GM12878 (cell line): ENCODE measurements at places on chromosomes 1 and 21. TPM values are rescaled to one million over a fixed set of nuclear protein-coding genes. Genes with fewer than 3 reads are reported as not detected.

DNA sequence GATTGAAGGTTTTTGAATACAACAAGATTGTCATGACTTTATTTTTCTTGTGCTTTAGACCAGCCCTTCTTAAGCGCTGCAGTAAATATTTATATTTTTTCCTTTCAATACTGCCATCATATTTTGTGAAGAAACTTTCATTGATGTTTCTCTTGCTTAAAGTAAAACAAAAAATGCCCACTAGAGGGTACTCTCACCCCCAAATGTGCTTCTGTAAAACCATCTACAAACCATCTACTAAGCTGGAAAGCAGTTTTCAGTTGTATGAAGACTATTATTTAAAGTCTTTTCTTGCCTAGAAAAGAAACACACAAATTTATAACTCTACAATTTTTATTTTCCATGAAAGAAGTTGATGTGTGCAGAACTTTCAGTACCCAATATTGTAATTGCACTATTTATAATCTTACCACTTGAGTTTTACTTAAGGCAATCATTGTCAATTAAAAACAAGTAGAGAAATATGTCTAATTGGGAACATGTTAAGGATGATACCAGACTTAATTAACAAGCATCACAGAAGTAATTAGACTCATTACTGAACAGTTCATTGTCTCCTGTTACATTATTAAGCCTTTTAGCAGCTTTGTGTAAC lies 10.7 kb downstream of the LEPR start:
- no peaks in the 10 kb centered on the region for H3K27me3 ChIP-seq
- H3K27ac ChIP-seq, result no peak overlapping the region
- DNase-seq, result no peak
- no peak overlapping the region for H3K4me3 ChIP-seq
- H3K36me3 ChIP-seq, result peaks cover 18% of the 10 kb centered on the region

The C4BPA gene
- 0.21 and 0.31 TPM in 2 replicates for total RNA-seq

- H3K27ac ChIP-seq, result no peak overlapping the region
- H3K36me3 ChIP-seq, result no peaks in the 10 kb centered on the region
- H3K27me3 ChIP-seq, result no peaks in the 10 kb centered on the region
- no peak for DNase-seq
- peaks cover 17% of the 10 kb centered on the region for H3K4me1 ChIP-seq
Measured at GRCh38 chr1:162625679-162626078, 6.6 kb upstream of the DDR2 start.

DNA sequence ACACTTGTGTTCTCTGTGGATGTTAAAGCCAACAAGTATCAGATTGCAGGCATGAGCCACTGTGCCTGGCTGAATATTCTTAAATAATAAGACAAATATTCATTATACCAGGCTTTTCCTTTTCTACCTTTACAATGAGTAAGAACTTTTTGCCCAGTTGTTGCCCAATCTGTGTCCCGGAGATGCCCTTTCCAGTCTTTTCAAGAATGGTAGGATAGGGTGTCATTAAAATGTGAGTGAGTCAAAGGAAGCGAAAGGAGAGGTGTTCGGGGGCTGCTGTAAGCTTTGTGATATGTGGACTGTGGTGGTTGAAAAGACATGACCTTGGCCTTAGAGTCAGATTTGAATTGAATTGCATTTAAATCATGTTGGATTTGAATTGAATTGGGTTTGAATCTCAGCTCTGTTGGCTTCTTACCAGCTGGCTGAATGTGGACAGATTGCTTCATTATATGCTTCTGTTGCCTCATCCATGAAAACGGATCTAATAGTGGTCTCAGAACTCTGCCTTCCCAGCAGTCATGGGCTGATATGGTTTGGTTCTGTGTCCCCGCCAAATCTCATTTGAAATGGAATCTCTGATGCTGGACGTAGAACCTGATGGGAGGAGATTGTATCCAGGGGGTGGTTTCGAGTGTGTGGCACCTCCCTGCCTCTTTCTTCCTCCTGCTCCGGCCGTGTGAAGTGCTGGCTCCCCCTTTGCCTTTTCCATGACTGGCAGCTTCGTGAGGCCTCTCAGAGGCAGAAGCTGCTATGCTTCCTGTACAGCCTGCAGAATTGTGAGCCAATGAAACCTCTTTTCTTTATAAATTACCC lies 22.7 kb upstream of the AADACL3 start:
- H3K4me3 ChIP-seq, result no peak overlapping the region
- H3K4me1 ChIP-seq, result no peaks in the 10 kb centered on the region
- no peak for DNase-seq
- H3K27ac ChIP-seq, result no peak overlapping the region
- H3K27me3 ChIP-seq, result no peaks in the 10 kb centered on the region; the same call in 1 of the 2 replicates

DNA sequence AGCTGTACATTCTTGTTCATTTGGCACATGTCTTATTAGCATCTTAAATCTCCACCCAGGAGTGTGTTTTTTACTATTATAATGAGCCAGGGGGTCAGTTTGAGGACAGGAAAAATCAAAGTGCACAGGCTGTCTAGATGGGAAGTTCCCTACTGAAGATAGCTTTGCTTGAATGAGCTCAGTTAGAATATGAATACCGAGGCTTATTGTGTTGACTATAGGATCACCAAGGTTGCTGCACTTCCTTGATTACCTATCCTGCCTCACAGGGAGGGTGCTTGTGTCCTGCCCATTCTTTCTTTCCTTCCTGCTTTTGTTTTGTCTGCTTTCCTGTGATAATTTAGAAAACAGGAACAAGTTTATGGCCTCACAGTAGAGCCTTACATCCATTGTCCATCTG lies 16.3 kb downstream of the PHGDH start:
- no peak overlapping the region for H3K4me3 ChIP-seq
- H3K4me1 ChIP-seq, result no peaks in the 10 kb centered on the region
- DNase-seq, result no peak
- peaks cover 2% of the 10 kb centered on the region; the same call in 1 of the 2 replicates for H3K36me3 ChIP-seq
- no peak overlapping the region for H3K27ac ChIP-seq

- no peaks in the 10 kb centered on the region for H3K36me3 ChIP-seq
- no peak overlapping the region for H3K27ac ChIP-seq
- H3K4me3 ChIP-seq, result no peak overlapping the region
- H3K4me1 ChIP-seq, result no peaks in the 10 kb centered on the region; the same call in 1 of the 2 replicates
Measured at GRCh38 chr21:45064618-45065399, 9.6 kb upstream of the ADARB1 start.

DNA sequence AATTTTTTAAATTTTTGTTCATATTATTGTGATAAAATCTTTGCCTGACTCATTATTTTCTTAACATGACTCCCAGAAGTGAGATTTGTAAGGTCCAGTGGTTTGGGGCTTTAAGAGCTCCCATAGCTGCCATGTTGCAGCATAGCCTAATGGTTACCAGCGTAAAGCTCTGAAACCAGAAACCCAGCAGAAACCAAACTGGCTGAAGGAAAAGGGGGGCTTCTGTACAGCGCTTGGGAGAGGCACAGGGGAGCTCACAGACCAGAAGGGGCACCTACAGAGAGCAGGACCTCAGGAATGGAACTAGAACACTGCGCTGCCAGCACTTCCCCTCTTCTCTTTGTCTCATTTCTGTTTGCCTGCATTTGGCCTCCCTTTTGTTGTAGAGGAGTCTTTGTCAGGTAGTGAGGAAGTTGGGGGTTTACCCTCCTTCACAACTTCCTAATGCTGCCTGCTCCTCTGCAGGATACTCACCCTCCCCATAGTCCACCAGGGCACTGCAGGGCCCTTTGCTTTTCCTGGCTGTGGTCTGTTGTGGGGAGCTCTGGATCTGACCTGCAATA lies 2.6 kb upstream of the PYCR2 start:
- no peak for DNase-seq
- no peaks in the 10 kb centered on the region for H3K27me3 ChIP-seq
- H3K4me1 ChIP-seq, result peaks cover 3% of the 10 kb centered on the region; the same call in 1 of the 2 replicates
- H3K36me3 ChIP-seq, result no peaks in the 10 kb centered on the region
- no peak overlapping the region for H3K4me3 ChIP-seq

- H3K4me1 ChIP-seq, result no peaks in the 10 kb centered on the region; the same call in 1 of the 2 replicates
- no peak overlapping the region for H3K27ac ChIP-seq
- no peaks in the 10 kb centered on the region for H3K36me3 ChIP-seq
- no peak overlapping the region for H3K4me3 ChIP-seq
Measured at GRCh38 chr1:162568802-162569201, 7.3 kb downstream of the UAP1 start.

DNA sequence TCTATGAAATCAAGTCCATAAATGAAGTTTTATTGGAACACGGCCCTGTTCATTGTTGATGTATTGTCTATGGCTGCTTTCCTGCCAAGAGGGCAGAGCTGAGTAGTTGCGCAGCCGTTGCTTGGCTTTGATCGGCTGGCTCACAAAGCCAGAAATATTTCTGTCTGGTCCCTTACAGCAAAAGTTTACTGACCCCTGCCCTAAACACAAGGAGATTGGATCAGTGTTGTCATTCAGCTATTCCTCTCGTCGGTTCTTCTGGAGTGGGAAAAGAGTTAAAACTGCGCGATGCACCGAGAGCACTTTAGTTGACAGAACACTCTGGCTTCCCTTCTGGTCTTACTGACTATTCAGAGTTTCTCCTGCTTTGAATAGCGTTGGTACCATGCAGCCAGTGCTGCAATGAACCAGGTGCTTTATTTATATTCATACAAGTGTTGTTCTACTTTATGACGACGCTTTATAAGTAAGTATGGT lies 868 bp downstream of the ZBTB40 start:
- peak; percentile 9 for DNase-seq
- H3K27me3 ChIP-seq, result no peaks in the 10 kb centered on the region
- H3K4me1 ChIP-seq, result no peaks in the 10 kb centered on the region
- H3K36me3 ChIP-seq, result no peaks in the 10 kb centered on the region
- peak overlapping the region; percentile 54 for H3K27ac ChIP-seq

GRCh38 chr1:39360731-39361130 lies 130.7 kb upstream of the BMP8A start:
- H3K4me1 ChIP-seq, result no peaks in the 10 kb centered on the region
- H3K36me3 ChIP-seq, result peaks cover 39% of the 10 kb centered on the region
- no peak overlapping the region for H3K4me3 ChIP-seq
- DNase-seq, result no peak

DNA sequence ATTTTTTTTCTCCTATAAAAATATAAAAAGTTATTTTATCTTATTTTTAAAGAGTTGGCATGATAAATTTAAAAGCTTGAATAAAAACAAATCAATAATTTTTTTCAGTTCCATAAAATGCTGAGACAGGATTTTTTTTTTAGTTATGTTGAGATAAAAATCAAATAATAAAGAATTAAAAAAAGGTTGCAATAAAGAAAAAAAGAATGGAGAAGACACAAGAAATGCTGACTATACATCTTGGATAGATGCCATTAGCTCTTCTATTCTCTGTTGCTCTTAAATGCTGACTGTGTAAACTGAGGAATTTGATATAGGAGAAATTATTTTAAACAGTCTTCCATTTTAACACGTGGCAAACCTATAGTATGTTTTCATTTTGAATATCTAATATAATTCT lies 2298.5 kb downstream of the MRPL39 start:
- no peaks in the 10 kb centered on the region for H3K4me1 ChIP-seq
- H3K36me3 ChIP-seq, result no peaks in the 10 kb centered on the region
- no peaks in the 10 kb centered on the region for H3K27me3 ChIP-seq
- DNase-seq, result no peak

GRCh38 chr1:154198756-154199562 lies 7.1 kb upstream of the TPM3 start:
- no peak overlapping the region for H3K4me3 ChIP-seq
- no peak for DNase-seq
- no peaks in the 10 kb centered on the region for H3K27me3 ChIP-seq

The DYNLT4 gene
- total RNA-seq, result 0.28 and 0.45 TPM in 2 replicates

DNA sequence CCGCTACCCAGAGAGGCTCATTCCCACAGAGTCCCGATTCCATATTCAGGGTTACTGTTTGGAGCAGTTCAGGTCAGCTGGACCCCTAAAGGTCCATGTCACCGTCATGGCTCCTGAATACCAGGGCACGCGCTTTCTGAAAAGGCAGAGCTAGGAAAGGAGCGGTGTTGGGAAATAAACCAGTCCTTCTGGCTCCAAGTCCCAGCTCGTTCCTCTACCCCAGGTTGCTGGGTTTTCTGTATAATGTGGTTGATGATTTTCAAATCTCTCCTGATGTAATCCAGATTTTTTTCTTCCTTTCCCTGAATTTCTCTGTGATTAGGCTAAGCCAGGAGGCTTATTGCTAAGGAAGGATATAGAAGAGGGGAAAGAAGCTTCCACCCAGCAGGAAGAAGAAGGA lies 14.0 kb upstream of the PKP1 start:
- no peaks in the 10 kb centered on the region for H3K4me1 ChIP-seq
- H3K4me3 ChIP-seq, result no peak overlapping the region
- no peak for DNase-seq
- no peaks in the 10 kb centered on the region for H3K36me3 ChIP-seq

The OSCP1 gene
- 1.5 and 3.1 TPM in 2 replicates for total RNA-seq

- no peaks in the 10 kb centered on the region for H3K27me3 ChIP-seq
- H3K27ac ChIP-seq, result no peak overlapping the region
- H3K4me1 ChIP-seq, result peaks cover 16% of the 10 kb centered on the region
- no peak for DNase-seq
- peaks cover 10% of the 10 kb centered on the region for H3K36me3 ChIP-seq
Measured at GRCh38 chr1:12034381-12034801, 15.1 kb downstream of the MIIP start.

GRCh38 chr1:42745851-42746250 lies 5.8 kb upstream of the CLDN19 start:
- H3K4me1 ChIP-seq, result no peaks in the 10 kb centered on the region
- H3K4me3 ChIP-seq, result no peak overlapping the region
- H3K27ac ChIP-seq, result no peak overlapping the region
- no peak for DNase-seq

The GORAB gene
- total RNA-seq, result 9.0 and 10.2 TPM in 2 replicates

DNA sequence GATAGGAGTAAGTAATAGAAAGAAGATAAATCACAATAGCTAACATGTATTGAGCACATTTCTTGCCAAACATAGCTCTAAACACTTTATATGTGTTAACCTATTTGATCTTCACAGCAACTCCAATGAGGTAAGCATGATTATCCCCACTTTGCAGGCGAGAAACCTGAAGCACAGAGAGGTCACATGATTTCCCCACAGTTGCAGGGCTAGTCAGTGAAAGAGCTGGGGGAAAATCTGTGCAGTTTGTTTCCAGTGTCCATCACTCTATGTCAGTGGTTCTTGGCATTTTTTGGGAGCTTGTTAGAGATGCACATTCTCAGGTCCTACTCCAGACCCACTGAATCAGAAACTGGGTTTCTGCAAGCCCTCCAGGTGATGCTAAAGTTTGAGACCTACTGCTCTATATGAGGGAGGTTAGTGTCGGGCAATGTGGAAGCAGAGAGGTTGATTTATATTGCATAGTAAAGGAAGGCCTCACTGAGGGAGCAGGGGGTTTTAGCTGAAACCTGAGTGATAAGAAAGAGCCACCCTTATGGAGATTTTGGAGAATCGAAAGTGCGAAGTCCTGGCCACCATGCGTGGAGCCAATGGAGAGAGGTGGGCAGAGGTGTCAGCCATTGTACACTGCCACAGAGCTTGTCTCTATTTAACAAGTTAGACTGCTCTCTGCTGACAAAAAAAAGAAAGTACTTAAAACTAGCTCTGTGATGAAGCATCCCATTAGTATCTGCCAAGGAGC lies 20.9 kb downstream of the MCOLN3 start:
- no peaks in the 10 kb centered on the region for H3K4me1 ChIP-seq
- H3K4me3 ChIP-seq, result no peak overlapping the region
- no peaks in the 10 kb centered on the region for H3K27me3 ChIP-seq
- no peaks in the 10 kb centered on the region for H3K36me3 ChIP-seq
- H3K27ac ChIP-seq, result no peak overlapping the region
- DNase-seq, result no peak
